ENCODE measurements at places on chromosomes 13 and 19.

GRCh38 chr13:79194272-79194671 is 211.8 kb downstream of the RBM26 start:
- no peak for DNase-seq

- DNase-seq = no peak
Observed at GRCh38 chr19:18519962-18520847, 1.7 kb downstream of the ELL start.

DNA sequence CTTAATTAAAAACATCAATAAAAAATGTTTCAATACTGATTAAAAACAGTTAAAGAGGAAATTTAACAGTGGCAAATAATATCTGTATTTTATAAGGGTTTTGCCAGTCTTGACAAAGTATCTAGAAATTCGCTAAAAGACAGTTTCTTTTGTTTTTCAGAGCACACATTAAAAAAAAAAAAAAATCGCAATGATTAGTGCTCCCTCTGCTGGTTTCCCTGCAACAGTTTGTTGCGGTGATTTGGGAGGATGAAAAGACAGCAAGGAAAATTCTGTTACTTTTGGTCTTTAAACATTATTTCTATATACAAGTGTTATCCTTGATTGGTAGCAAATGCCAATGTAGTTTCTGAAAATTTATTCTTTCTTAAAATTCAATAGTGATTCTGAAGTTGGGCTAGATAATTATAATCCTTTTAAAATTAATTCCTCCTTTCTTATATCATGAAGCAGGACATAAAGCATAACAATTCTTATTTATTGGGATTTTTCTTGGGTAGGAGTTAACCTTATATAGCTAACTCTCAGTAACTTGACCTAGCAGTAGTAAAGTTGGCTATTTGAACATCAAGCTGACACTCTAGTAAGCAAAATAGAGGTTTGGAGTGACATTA is 23.1 kb upstream of the SPRY2 start:
- DNase-seq = no peak

DNA sequence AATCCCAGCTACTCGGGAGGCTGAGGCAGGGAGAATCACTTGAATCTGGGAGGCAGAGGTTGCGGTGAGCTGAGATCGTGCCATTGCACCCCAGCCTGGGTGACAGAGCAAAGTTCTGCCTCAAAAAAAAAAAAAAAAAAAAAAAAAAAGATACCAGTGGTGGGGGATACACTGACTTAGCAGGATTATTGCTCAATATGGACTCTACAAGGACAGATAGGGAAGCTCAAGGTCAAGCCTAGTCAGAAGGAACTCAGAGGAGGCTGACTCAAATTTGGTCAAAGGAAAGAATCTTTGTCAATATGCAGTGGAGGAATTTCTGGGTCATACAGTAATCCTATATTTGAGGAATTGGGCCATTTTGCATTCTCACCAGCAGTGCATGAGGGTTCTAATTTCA is 6.7 kb upstream of the DIAPH3 start:
- no peak for DNase-seq

GRCh38 chr13:70380809-70381208 is 272.6 kb upstream of the KLHL1 start:
- DNase-seq = no peak

DNA sequence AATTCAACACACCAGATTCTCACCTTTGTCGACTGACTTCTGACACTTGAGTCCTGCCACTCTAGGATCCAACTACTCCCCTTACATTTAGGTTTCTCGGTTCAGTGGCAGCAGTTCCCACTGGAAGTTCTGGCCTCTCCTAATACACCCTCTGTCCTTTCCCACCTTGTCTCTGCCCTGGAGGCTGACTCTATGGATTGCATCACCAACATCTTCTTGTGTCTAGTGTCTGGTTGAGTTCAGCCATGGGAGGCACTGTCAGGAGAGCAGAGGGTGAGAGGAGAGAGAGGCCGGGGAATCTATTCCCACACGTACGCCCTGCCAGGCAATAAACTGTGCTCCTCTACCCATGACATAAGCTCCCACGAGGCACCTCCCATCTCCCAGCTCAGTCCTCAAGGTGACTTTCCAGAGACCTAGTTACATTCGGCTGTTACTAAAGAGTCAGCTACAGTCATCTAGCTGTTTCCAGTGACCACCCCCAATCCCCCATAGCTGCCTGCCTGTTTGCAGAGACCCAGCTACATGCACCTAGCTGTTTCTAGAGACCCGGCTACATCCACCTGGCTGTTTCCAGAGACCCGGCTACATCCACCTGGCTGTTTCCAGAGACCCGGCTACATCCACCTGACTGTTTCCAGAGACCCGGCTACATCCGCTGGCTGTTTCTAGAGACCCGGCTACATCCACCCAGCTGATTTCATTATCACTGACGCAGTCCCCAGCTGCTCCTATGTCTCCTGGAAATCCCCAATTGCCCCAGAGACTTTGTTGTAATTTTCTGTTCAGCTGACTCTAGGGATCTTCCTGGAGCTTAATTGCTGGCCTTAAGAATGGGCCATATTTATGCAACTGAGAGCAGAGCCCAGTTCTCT is 8.1 kb upstream of the LILRB4 start:
- no peak for DNase-seq

DNA sequence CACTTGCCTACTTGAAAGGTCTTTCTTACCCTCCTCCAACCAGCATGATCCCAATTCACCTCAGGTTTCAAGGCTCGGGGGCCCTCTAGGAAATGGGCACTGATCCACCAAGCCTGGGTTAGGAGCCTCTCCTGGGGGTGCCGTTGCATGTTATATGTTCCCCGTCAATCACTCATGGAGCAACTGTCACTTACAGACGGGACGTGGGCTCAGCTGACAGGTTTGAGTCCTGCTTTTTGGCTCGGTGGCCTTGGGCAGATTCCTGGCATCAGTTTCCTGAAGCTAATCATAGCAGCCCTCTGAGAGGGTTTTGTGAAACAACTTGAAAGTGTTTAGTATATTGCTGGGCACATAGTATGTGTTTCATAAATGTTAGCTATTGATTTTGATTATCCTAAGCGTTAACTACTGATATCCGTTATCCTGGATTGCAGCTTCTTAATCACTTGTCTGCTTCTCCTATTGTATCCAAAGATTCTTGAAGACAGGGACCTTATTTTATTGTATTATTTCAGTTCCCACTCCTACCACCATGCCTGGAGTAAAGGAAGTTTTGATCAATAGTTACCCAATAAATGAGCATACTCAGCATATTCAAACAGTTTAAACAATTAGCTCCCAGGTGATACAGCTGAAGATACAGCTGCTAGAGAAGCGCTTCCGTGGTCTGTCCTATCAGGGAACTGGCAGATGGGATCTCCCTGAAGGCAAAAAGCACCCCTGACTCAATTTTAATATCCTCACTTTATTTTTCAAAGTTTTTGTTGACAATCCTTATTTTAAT is 57.9 kb downstream of the RFC3 start:
- no peak for DNase-seq

GRCh38 chr13:22925881-22926747 is 254.7 kb upstream of the SGCG start:
- DNase-seq = no peak

- no peak for DNase-seq
Observed at GRCh38 chr19:40303765-40304164, 18.6 kb upstream of the AKT2 start.

DNA sequence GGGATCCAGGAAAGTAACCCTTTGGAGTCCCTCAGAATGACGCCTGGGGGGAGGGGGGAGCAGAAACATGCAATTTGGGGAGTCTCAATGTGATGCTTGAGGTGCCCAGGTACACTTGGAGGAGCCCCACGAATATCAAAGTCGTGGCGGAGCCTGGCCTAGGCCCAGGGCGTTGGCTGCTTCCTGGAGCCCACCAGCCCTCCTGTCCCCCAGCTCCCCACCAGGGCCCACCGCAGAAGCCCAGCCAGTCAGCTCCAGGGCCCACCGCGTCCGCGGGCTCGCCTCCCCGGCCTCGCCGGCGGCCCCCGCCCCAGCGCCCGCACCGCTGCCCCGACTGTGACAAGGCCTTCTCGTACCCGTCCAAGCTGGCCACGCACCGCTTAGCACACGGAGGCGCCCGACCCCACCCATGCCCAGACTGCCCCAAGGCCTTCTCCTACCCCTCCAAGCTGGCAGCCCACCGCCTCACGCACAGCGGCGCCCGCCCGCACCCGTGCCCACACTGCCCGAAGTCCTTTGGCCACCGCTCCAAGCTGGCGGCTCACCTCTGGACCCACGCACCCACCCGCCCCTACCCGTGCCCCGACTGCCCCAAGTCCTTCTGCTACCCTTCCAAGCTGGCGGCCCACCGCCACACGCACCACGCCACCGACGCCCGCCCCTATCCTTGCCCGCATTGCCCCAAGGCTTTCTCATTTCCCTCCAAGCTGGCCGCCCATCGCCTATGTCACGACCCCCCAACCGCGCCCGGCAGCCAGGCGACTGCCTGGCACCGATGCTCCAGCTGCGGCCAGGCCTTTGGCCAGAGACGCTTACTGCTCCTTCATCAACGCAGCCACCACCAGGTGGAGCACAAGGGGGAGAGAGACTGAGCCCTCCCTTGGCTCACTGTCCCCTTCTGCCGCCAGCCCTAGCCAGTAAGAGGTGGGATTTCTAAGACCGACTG is 2.1 kb downstream of the ZNF575 start:
- DNase-seq = no peak

DNA sequence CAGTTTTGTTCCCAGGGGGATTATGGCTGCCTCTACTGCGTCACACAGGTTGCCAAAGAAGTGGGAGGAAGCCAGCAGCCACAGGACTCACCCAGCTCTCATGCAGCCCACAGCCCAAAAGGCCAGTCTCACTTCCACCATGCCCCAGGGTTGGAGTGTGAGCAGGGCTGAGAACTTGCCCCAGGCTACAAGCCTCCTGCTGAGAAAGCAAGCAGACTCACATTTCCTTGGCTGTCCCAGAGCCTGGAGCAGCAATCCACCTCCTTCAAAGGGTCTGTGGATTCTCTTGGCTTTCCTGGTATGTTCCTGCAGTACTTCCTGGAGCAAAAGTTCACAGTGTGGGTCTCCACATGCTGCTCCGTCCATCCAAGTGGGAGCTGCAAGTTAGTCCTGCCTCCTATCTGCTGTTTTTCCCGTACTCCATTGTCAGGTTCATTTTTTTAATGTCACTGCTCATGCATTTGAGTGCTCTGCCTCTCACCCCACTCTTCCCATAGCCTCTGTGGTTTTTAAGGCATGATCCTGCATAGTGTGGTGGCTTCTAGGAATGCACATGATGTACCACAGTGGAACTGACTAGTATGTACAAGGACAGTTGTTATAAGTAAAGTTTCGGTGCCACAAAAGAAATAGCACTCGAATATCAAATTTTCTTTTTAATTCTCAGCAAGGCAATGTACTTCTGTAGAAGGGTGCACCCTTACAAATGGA is 56.2 kb upstream of the ARHGEF7 start:
- no peak for DNase-seq

DNA sequence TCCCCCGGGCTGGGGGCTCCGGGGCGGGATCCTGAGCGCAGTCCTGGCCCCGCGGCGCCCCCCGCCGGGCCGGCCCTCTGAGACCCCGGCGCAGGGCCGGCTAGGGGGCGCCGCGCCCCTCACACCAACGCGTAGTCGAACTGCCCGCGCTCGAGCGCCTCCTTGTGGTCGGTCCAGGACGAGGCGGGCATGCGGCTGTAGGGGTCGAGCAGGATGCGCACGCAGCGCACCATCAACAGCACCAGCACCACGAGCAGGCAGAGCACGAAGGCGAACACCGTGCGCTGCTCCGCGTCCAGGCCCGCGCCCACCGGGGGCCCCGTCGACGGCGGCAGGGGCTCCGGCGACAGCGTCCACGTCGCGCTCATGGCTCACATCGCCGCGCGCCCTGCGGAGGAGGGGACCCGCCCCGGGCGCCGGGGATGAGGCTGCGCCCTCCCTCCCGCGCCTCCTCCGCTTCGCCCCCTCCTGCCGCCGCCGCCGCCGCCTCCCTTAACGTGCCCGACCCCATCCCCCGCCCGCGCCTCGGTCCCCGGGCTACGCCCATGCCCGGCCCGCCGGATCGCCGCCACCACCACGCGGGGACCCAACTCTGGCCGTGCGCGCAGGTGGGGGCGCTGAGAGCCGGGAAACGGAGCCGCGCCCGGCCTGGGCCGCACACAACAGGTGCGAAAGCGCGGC is 624 bp downstream of the CTXN1 start:
- DNase-seq = no peak

GRCh38 chr19:43362179-43362578 is 8.7 kb downstream of the CD177 start:
- no peak for DNase-seq

GRCh38 chr13:99522298-99522697 is 21.0 kb downstream of the TM9SF2 start:
- DNase-seq = no peak

DNA sequence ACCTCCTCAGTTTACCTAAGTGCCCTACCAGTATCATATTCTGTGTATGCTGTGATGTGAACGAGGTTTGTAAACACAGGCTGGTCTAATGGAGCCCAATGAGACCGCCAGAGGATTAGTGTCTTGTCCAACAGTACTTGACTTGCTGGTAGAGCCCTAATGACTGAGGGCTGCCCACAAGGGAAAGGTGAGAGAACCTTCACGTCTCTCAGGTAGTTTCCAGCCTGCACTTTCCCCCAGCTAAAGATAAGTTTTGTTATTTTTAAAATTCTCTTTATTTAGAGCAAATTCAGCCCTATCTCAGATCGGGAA is 498 bp upstream of the RBM26 start:
- peak; percentile 96 for DNase-seq

- DNase-seq = peak; percentile 44
Observed at GRCh38 chr19:53432088-53432661, 391 bp downstream of the ZNF761 start.

DNA sequence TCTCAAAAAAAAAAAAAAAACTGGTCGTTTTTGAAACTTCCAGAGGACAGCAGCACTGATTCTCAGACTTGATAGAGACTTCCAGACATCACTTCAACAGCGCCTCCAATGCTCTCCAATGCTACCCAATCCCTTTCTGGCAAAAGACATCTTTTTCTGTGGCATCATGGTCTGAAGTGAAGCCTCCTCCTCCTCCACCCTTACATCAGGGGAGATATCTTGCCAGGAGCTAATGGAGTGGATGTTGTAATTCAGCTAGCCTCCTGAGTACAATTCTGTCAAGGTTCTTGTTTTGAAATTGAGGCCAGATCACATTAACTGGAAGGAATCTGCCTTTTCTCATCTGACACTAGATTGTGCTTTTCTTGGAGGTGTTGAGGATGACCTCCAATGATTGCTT is 24.2 kb downstream of the FXYD5 start:
- DNase-seq = no peak

DNA sequence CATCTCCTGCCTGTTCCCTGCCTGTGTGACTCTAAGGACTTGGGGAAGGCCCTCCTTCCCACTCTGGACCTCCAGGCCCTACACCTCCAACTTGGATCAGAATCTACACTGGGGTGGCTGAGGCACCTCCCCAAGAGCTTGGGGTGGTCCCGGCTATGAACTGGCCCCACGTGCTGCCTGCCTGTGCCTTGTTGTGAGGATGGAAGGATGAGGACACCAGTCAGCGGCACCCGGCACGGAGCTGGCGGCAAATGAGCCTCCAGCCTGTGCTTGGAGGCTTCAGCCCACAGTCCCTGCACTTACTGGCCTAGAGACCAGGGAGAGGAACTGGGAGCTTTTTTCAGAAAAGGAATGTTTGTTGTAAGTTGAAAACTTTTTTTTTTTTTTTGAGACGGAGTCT is 8.5 kb downstream of the AKAP8 start:
- no peak for DNase-seq

DNA sequence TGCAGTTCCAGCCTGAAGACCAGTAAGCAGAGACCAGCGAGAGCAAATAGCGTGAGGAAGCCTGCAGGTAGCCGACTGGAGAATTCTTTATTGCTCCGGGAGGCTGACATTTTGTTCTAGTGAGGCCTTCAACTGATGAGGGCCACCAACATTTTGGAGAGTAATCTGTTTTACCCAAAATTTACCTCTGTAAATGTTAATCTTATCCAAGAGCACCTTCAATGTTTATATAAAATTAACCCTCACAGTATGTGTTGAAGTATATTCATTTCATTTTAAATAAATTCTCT is 546.4 kb upstream of the SLITRK5 start:
- no peak for DNase-seq

All from NCI-H187 (cell line).